Neural progenitor cell (in vitro differentiated cells): ENCODE measurements at places on chromosomes 2 and 18. TPM values are rescaled to one million over a fixed set of nuclear protein-coding genes. Genes with fewer than 3 reads are reported as not detected.

GRCh38 chr2:189008555-189009262 is 34.5 kb downstream of the COL3A1 start:
- no peak overlapping the region for H3K27ac ChIP-seq
- no peaks in the 10 kb centered on the region for H3K27me3 ChIP-seq
- H3K4me1 ChIP-seq = no peaks in the 10 kb centered on the region
- DNase-seq = no peak

The MC4R gene
- total RNA-seq = 0.15 and 0.19 TPM in 2 replicates

The DSC1 gene
- total RNA-seq = not detected in 2 replicates

GRCh38 chr2:189152483-189152882 is 27.1 kb downstream of the COL5A2 start:
- DNase-seq = no peak
- H3K4me1 ChIP-seq = no peaks in the 10 kb centered on the region
- H3K27ac ChIP-seq = no peak overlapping the region
- no peaks in the 10 kb centered on the region for H3K27me3 ChIP-seq

DNA sequence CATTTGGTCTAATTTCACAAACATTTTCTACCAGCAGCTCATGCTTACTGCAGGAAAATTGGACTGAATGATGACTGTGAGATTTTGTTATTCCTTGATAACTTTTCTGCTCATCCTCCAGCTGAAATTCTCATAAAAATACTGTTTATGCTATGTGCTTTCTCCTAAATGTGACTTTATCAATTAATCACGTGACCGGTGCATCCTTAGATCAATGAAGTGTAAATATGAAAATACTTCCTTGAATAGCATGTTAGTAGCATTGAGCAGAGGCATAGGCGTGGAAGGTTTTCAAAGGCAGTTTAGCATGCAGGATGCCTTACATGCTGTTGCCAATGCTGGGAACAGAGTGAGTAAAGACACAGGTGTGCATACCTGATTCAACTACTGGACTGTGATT is 1002.5 kb downstream of the CBLN2 start:
- DNase-seq = no peak
- no peaks in the 10 kb centered on the region for H3K36me3 ChIP-seq
- no peak overlapping the region for H3K27ac ChIP-seq
- no peaks in the 10 kb centered on the region for H3K27me3 ChIP-seq
- H3K4me3 ChIP-seq = no peak overlapping the region

The RHOB gene
- total RNA-seq = 16.1 and 28.7 TPM in 2 replicates

The RMDN2 gene
- 3.7 and 10.3 TPM in 2 replicates for total RNA-seq

- no peaks in the 10 kb centered on the region for H3K36me3 ChIP-seq
Observed at GRCh38 chr2:137873536-137874244, 90.6 kb upstream of the HNMT start.

- peaks cover 15% of the 10 kb centered on the region for H3K36me3 ChIP-seq
- H3K4me3 ChIP-seq = no peak overlapping the region
- no peak for DNase-seq
Observed at GRCh38 chr2:85319796-85320195, 8.0 kb downstream of the TGOLN2 start.

GRCh38 chr2:98583816-98584618 is 24.3 kb downstream of the COA5 start:
- no peak overlapping the region for H3K4me3 ChIP-seq
- H3K4me1 ChIP-seq = no peaks in the 10 kb centered on the region
- DNase-seq = no peak
- H3K36me3 ChIP-seq = no peaks in the 10 kb centered on the region
- no peak overlapping the region for H3K27ac ChIP-seq

GRCh38 chr2:141271346-141271745 is 859.5 kb downstream of the LRP1B start:
- H3K27ac ChIP-seq = no peak overlapping the region
- H3K27me3 ChIP-seq = no peaks in the 10 kb centered on the region
- H3K4me3 ChIP-seq = no peak overlapping the region
- H3K36me3 ChIP-seq = no peaks in the 10 kb centered on the region

DNA sequence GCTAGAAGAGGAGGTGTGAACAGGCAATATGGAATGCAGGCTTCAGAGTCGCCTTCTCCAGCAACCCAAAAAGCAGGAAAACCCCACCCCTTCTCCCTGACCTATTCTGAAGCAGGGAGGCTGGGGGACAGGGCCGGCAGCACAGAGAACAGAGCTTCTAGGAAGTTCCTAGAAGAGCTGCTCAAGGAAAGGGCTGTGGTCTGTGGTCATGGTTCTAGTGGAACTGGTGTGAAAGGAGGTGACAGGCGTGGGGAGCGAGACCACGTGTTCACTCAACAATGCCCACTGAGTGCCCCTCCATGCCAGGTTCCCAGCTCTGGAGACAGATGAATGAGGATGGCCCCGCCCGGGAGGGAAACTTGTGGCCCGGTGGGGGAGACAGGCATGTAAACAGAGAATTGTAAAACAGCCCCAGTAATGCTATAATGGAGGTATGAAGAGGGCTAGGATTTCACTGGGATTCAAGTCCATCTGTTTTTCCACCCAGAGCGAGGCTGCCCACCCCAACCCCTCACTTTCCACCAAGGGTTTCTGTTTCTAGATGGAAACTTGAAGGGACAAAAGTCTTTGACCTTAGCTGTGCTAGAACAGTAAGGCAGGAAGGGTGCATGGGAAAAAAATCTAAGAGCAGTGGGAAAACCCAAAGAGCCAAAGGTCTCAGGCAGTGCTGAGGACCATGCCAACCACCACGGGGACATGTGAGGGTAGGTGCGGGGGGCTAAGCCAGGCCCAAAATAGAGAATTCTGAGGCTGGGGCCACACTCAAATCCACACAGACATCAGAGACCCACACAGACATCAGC is 71.8 kb downstream of the TNS1 start:
- peaks cover 5% of the 10 kb centered on the region for H3K4me1 ChIP-seq
- no peak overlapping the region for H3K27ac ChIP-seq
- no peak for DNase-seq
- no peak overlapping the region for H3K4me3 ChIP-seq

The L3MBTL4 gene
- 0.31 and 0.34 TPM in 2 replicates for total RNA-seq

GRCh38 chr2:148756292-148756975 is 111.9 kb downstream of the EPC2 start:
- H3K4me1 ChIP-seq = no peaks in the 10 kb centered on the region
- H3K27ac ChIP-seq = no peak overlapping the region
- H3K4me3 ChIP-seq = no peak overlapping the region
- H3K36me3 ChIP-seq = no peaks in the 10 kb centered on the region
- H3K27me3 ChIP-seq = no peaks in the 10 kb centered on the region
- no peak for DNase-seq

The GAL3ST2 gene
- total RNA-seq = 0.09 TPM in 1 of 2 replicates, not detected in the other

The RNF152 gene
- total RNA-seq = 23.0 and 24.1 TPM in 2 replicates

GRCh38 chr18:74488354-74488753 is 7.8 kb upstream of the CNDP2 start:
- no peaks in the 10 kb centered on the region for H3K4me1 ChIP-seq
- H3K27me3 ChIP-seq = no peaks in the 10 kb centered on the region
- no peaks in the 10 kb centered on the region for H3K36me3 ChIP-seq
- no peak overlapping the region for H3K4me3 ChIP-seq

DNA sequence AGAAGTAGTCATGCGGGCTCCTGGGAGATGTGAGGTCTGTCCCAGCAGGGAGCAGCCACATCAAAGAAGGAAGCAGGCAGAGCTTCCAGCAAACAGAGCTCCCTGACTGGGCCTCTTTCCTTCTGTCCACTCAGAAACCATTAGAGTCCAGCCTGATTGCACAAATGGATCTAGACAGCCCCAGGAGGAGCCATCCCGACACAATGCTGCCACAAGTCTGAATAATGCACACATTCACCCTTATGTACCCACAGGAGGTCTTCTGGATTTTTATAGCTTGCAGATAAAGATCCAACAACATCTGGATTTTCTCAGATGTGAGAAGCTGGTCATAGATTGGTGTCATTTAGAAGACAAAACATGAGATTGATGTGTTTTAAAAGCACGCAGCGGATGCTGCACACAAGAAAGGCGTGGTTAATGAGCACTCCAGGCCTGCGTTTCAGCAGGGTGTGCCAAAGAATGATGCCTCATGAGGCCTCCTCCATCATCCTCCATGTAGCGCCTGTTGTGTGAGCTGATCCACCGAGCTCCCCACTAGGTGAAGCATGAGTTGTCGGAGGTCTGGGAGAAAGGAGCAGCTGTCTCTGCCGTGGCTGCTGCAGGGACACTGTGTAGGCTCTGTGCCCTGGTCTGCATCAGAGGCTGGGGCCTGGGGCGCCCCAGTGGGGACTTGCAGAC is 60.6 kb downstream of the MTCL1 start:
- H3K4me3 ChIP-seq = no peak overlapping the region
- DNase-seq = no peak
- H3K36me3 ChIP-seq = peaks cover 4% of the 10 kb centered on the region
- H3K4me1 ChIP-seq = peaks cover 41% of the 10 kb centered on the region

The CD226 gene
- total RNA-seq = 0.06 TPM in 1 of 2 replicates, not detected in the other

DNA sequence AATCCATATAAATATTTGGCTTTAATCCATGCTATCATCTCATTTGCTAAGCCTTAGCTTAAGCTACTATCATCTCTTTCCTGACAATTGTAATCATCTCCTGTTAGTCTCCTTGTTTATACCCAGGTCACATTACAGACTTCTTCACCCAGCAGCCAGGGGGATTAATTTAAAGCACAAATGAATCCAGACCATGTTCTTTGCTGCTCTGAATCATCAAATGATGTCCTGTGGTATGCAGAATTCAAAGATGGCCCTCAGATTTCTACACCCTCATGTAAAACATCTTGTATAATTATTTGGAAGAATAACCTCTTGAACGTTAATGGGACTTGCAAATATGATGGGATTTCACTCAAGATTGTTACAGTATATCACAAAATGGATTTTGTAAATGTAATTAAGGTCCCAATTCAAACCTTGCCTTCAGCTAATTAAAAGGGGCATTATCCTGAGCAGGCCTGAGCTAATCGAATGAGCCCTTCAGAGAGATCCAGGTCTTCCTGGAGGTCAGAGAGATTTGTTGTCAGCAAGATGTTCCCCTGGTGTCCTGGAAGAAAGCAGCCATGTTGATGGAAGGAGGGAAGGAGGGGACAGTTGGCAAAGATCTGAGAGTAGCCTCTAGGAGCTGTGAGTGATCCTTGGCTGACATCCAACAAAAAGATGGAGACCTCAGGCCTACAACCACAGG is 241.1 kb upstream of the MMADHC start:
- H3K36me3 ChIP-seq = no peaks in the 10 kb centered on the region
- no peak overlapping the region for H3K4me3 ChIP-seq
- H3K4me1 ChIP-seq = peaks cover 11% of the 10 kb centered on the region
- DNase-seq = no peak
- no peak overlapping the region for H3K27ac ChIP-seq

DNA sequence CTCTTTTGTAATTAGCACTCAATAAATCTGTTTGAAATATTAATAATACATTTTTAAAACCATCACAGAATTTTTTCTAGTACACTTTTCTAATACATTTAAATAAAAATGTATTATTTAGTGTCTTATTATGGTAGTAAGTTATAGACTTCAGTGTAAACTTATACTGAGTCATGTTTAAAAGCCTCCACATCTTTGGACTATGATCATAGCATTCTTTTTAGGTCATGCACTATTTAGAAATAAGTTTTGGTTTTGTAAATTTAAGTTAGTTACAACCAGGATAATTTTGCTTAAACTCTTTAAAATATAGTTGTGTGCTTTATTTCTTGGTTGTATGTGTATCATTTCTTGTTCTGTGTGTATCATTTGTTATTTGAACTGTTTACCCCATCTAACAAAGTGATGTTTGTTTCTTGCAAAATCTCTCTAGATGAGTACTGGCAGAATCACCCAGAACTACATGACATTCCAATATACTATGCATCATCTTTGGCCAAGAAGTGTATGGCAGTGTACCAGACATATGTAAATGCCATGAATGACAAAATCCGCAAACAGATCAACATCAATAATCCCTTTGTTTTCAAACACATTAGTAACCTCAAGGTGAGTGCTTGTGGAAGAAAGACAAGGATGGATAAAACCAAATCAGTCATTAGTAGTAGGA is 16.7 kb downstream of the CPSF3 start:
- H3K27me3 ChIP-seq = no peaks in the 10 kb centered on the region
- H3K27ac ChIP-seq = no peak overlapping the region
- H3K4me3 ChIP-seq = no peak overlapping the region
- H3K36me3 ChIP-seq = peaks cover 34% of the 10 kb centered on the region

The NOSTRIN gene
- total RNA-seq = not detected in 2 replicates

The C2orf66 gene
- 0.15 and 0.43 TPM in 2 replicates for total RNA-seq

The CHRND gene
- total RNA-seq = 0.19 TPM in 1 of 2 replicates, not detected in the other

DNA sequence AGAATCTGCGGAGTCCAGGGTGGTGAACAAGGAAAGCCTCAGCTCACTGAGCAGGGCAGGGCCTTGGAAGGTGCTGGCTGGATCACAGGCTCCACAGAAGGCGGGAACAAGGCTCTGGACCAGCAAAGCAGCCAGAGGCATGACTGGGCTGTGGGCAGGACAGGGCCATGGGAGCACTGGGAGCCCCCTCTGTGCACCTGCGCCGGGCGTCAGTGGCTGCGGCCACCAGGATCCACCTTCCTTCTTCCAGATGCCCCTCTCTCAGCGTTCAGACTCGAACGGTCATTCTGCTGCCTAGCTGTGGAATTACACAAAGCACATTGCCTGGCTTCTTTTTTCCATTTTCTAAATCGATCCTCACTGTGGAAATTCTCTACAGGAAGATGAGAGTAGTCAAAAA is 621.2 kb downstream of the GALR1 start:
- no peaks in the 10 kb centered on the region for H3K36me3 ChIP-seq
- H3K4me1 ChIP-seq = no peaks in the 10 kb centered on the region
- DNase-seq = no peak
- no peak overlapping the region for H3K4me3 ChIP-seq
- no peak overlapping the region for H3K27ac ChIP-seq

GRCh38 chr2:45856391-45857274 is 205.2 kb downstream of the PRKCE start:
- H3K36me3 ChIP-seq = no peaks in the 10 kb centered on the region
- no peaks in the 10 kb centered on the region for H3K27me3 ChIP-seq
- no peak overlapping the region for H3K27ac ChIP-seq
- no peak for DNase-seq
- H3K4me3 ChIP-seq = no peak overlapping the region

DNA sequence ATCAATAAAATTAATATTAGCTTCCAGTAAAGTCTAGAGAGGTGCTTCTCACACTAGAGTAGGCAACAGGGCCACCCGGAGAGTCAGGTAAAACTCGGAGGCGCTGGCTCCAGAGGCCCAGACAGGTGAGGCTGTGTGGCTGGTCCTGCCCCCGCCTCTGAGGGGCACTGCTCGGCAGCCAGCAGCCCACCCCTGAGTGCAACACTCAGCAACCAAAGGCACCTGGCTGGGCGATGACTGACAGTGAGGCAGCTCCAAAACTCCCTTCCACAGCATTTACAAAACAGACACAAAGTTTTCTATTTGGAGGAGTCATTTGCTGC is 138.8 kb upstream of the ID2 start:
- H3K4me3 ChIP-seq = no peak overlapping the region
- no peak for DNase-seq
- H3K4me1 ChIP-seq = no peaks in the 10 kb centered on the region
- no peaks in the 10 kb centered on the region for H3K27me3 ChIP-seq
- no peak overlapping the region for H3K27ac ChIP-seq
- no peaks in the 10 kb centered on the region for H3K36me3 ChIP-seq

The SPOPL gene
- total RNA-seq = 13.3 and 19.8 TPM in 2 replicates

The CDH2 gene
- 333 and 459 TPM in 2 replicates for total RNA-seq

The TBC1D8 gene
- 3.9 and 4.1 TPM in 2 replicates for total RNA-seq

GRCh38 chr2:137976274-137976673 is 12.0 kb downstream of the HNMT start:
- H3K27ac ChIP-seq = no peak overlapping the region
- no peak overlapping the region for H3K4me3 ChIP-seq
- H3K36me3 ChIP-seq = no peaks in the 10 kb centered on the region

- no peak for DNase-seq
- H3K27me3 ChIP-seq = no peaks in the 10 kb centered on the region
- no peak overlapping the region for H3K27ac ChIP-seq
- H3K36me3 ChIP-seq = no peaks in the 10 kb centered on the region
- H3K4me1 ChIP-seq = peaks cover 7% of the 10 kb centered on the region
- H3K4me3 ChIP-seq = no peak overlapping the region
Observed at GRCh38 chr2:12076810-12077209, 330.4 kb downstream of the LPIN1 start.

The TMEM178A gene
- 11.8 and 19.2 TPM in 2 replicates for total RNA-seq
